Omental fat pad (tissue), 4 donors: ENCODE measurements at places on chromosomes 3 and 15.

DNA sequence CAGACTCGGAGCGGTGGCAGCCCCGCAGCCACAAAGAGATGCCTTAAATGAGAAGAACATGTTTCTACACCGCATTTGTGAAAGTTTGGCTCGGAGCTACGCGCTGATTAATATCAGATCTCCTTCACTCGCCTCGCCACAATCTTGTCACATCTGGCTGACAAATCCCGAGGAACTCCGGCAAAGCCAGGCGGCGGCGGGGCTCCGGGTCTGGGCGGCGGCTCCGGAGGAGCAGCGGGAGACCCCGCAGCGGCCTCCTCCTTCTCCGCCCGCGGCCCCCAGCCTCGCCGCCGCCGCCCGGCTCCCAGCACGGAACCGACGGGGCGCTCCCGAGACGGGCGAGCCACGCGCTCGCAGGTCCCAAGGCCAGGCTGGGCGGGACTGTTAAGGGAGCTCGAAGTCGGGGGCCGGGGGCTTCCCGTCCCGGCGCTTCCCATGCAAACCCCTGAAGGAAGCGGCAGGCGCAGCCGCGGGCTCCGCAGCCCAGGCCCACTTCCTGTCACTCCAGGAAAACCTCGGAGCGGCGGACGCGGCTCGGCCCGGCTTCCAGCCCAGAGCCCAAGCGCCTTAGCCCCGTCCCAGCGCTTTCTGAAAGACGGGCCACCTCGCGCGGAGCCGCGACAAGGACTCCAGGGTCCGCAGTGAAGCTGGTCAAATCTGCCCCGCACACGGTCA lies 1.2 kb downstream of the BNC1 start:
- no peak for DNase-seq

DNA sequence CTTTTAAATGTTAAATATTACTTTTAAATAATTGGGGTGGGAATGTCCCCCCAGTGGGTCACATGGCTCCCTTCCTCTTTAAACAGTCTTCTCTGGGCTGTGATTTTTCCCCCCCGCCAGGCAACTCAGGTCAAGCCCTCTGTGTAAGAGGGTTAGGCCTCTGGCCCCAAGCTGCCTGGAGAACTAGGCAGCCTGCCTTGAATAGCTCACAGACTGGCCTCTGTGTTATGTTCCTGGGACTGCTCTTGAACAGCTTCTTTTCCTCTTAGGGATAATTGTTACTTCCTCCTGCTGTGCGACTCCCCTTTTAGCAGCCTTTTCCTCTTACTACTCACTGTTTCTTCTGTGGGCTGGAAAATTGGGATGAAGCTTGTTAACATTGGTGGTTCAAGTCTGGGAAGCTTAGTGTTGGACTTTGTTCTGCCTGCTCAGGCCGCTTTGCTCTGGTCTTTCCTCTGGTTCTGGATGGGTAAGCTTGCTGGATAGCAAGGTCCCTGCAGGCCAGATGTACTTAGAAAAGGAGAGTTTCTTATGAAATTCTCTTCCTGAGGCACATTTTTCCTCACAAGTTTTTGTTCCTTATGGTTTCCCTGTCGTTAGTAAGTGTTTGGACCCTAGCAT lies 2.2 kb downstream of the TEX264 start:
- DNase-seq, result peak; percentile 8

- DNase-seq, result no peak
Observed at GRCh38 chr15:66593219-66593780, 27.5 kb upstream of the LCTL start.

DNA sequence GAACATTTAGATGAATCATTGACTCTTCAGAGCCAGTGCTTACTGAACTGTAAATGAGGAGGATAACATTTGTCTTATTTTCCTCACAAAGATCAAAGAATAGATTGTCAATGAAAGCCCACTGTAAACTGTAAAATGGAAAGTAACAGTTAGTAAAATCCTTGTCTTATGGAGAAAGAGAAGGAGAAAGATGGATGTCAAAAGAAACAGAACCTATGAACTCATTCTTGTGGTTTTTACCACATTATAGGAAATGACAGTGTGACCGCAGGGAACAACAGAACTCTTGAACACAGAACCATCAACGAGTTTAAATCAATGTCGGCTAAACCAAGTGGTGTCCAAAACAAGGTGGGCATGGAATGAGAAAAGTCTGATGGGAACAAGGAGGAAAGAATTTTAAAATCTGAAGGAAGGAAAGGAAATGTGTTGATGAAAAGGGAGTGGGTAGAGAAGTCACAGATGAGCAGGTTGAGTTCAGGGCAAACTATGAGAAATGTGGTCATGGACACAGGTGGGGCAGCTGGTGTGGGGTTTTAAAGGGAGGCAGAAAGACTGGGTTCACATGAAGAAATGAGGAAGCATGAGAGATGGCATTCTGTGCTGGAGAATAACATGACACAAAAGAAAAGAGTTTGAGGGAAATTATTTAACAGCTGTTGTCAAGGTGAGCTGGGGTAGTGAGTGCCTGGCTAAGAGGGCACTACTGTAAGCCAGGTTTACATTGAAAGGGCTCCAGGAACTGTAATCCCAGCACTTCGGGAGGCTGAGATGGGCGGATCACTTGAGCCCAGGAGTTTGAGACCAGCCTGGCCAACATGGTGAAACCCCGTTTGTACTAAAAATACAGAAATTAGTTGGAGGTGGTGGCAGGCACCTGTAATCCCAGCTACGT lies 42.4 kb upstream of the ETV5 start:
- DNase-seq, result no peak

GRCh38 chr3:175266478-175266877 lies 407.3 kb downstream of the NAALADL2 start:
- DNase-seq, result no peak

- no peak for DNase-seq
Observed at GRCh38 chr3:71061037-71061436, 522.5 kb downstream of the FOXP1 start.

DNA sequence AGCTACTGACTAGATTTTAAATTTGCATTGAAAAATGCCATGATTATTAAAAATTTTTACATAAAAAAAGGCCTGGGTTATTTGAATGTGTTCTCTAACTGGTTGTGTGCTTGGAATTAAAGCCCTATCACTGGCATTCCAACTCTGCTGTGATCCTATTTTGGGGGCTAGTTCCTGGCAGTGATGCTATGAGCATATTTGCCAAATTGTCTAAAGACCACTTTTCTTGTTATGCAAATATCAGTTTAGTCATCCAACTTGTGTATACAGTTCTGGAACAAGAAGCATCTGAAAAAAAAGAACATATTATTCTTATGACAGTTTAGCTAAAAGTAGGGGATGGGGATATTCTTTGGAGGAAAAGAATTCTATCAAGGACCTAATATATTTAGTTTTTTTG lies 243.4 kb upstream of the ZNF717 start:
- DNase-seq, result no peak

GRCh38 chr15:99430881-99431401 lies 134.8 kb upstream of the MEF2A start:
- peak; percentile 18 for DNase-seq

DNA sequence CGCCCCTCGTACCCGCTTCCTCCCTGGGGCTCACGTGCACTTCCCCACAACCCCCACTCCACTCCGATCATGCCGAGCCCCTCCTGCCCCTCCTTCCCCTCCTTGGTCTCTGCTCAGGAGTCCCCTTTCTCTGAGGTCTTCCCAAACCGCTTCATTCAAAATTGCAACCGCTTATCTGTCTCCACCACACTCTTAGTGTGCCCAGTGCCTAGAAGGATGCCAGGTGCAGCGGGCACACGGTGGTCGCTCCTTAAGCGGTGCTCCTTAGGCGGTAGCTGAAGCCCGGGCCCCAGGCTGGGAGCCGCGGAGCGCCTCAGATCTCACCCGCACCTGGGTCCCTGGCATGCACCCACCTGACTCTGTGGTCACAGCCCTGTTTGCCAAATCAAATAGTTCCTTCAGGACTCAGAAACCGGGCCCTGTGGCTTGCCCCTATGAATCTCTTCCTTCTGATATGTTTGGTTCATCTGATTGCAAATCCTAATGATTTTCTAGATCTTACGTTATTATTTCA lies 524.5 kb downstream of the OCA2 start:
- no peak for DNase-seq

DNA sequence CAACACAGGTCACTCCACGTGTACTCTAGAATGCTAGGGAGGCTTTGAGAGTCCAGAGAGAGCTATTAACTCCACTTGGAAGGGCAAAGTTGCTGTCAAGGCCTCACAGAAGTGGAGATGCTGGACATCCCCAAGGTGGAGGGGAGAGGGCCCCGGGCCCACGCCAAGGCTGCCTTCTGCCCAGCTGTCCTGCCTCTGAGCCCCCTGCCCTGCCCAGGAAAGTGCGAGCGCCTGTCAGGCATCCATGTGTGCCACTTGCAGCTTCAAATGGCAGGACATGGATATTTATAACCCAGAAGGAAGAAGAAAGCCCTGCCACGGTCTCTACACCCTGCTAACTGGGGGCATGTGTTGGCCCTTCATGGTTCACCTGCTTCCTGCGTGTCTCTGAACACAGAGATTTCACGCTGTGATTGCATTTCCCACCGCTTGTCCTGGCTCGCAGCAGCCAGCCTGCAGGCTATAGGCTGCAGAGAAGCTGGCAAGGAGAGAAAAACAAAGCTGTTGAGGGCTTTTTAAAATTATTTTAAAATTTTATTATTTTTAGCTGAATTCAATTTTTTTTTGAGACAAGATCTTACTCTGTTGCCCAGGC lies 17.0 kb downstream of the ANKDD1A start:
- no peak for DNase-seq

- DNase-seq, result no peak
Observed at GRCh38 chr3:12392101-12392878, 92.0 kb upstream of the TSEN2 start.

GRCh38 chr3:100402891-100403290 lies 1.6 kb downstream of the LNP1 start:
- DNase-seq, result no peak

DNA sequence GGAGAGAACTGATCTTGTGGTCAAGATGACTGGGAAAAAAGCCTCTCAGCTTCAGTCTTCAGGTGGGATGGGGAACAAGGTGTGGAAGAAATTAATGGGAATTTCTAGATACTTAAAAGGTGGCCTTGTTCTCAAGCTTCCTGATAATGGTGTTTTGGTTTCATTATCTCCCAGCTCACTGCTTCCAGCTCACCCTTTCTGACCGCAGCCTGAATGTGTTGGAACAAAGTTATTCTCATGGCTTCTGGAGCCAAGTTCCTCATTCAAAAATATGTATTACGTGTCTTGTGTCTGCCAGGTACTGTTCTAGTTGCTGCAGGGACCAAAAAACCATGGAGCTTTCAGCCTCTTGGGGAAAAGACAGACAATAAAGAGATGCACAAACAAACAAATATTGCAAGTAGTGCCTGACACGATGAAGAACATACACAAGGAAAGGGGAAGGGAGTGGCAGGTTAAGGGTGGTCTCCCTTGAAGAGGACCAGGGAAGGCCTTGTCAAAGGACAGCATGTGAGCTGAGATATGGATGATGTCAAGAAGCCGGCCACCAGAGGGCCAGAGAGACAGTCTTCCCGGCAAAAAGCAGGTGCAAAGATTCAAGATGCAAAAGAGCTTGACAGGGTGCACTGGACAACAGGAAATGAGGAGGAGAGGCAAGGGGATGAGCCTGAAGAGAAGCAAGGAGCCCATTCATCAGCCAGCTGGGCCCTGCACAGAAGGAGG lies 35.5 kb downstream of the ARRDC4 start:
- DNase-seq, result no peak

- DNase-seq, result no peak
Observed at GRCh38 chr3:69032142-69032541, 18.7 kb upstream of the EOGT start.

DNA sequence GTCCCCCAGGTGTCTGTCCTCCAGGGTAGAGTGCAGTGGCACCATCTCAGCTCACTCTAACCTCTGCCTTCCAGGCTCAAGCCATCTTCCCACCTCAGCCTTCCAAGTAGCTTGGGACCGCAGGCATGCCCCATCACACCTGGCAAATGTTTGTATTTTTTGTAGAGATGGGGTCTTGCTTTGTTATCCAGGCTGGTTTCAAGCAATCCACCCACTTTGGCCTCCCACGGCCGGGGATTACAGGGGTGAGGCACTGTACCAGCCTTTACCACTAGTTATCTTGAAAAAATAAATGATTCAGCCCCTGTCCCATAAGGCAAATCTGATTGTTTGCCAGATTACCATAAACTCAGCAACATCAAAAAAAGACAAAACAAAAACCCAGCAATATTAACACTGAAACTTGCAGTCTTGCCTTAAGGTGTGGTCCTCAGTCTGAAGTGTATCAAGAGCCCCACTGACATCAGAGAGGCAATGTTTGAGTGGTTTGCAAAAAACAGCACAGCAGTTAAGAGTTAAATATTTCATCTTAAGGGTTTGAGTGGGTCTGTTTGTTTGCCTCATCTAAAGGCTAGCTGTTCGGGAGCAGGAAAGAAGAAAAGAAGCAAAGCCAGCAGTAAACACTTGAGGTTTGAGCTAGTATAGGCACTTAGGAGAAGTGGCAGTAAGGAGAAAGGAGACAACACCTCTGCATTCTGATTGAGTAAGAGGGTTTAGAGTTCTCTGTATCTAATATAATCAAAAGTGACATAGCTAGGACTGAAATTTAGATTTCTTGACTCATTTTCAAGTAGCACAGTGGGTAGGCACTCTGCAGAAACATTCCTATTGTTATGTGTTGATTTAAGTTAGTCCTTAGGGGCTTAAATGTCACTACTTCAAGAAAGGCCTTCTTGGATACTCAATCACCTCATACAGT lies 26.3 kb upstream of the EDEM1 start:
- no peak for DNase-seq

DNA sequence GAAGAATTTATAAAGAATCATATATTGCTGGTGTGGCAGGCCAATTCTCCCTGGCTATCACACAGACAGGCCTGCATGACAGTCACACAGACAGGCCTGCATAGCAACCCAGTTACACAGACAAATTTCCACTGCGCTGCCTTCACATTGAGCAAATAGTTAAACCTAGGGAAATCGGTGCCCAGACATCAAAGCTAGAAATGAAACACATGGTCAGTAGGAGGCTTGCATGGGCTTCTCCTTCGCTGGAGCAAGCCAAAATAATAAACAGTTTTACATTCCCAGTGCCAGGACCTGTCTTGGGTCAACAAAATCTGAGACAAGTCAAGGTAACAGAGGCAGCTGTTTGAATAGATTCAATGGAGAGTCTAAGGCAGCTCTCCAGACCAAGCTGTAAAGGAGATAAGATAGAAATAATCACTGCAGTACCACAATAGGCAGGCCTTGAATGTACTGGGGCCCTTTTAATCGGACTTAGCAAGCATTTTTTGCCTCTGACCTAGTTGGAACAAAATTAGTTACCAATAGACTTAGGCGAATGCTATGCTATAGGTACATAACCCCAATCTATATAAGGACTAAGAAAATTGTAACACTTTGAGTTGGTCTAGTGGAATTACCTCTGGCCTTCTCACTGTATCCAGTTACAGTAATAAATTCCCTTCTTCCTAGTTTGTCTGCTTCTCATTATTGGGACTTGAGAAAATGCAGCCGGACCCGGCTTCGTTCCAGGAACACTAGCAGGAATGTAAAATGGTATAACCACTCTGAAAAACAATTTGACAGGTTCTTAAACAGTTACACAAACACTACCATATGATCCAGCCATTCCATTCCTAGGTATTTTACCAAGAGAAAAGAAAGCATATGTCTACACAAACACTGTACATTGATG lies 274.7 kb upstream of the UBE2E2 start:
- DNase-seq, result no peak

DNA sequence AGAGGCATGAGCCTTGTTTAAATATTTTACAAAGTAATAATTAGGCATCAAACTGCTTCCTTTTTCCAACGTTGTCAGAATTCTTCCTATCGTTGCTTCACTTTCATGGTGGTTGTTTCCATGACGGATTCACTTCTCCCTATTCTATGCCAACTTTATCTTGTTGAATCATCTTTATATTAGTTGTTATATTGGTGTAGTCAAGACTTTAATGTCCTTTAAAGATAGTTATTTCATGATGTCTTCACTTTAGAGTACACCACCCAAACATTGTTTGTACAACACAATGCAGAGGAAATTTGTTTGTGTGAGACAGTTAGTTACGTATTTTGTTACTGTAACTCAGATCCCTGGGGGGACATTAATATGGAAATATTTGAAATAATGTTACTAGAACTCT lies 61.9 kb downstream of the CRYBG3 start:
- DNase-seq, result no peak
